ENCODE measurements at places on chromosomes 3 and 15.

DNA sequence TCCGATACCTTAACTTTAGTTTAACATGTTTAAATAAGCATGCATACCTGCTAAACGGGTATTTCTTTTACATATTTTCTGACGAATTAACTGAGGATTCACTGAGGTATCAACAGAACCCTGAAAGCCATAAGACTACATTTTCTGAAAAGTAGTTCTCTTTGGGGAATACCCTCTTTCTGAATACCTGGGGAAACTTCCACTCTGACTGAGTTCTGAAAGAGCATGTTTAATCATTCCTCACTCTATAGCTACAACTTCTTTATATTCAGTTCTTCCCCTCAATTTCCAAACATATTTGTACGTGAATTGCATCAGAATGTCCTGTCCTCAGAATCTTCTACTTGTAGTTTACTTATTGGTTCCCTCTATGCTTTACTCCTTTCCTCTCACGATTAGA, 403.0 kb downstream of the ROBO1 start:
- no peak for DNase-seq
- H3K36me3 ChIP-seq = no peaks in the 10 kb centered on the region
- H3K27ac ChIP-seq = no peak overlapping the region
- no peaks in the 10 kb centered on the region for H3K27me3 ChIP-seq
- H3K4me3 ChIP-seq = no peak overlapping the region
- no peaks in the 10 kb centered on the region for H3K4me1 ChIP-seq

DNA sequence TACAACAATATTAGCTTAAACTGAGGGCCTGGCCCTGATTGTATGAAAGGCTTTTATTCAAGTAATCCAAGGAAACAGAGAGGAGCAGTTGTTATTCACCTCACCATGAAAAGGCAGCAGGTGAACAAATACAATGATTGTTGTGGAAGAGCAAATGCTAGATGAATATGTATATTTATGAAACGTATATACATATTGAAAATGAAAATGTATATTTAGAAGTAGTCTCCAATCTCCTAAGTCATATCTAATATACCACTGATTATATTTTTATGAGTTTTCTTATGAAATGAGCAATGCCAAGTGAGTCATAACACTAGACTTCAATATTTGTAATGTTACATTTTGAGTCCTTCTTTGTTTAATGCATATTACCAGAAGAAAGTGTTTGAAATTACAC, 116.2 kb upstream of the KCNMB2 start:
- no peaks in the 10 kb centered on the region for H3K36me3 ChIP-seq
- peaks cover 5% of the 10 kb centered on the region for H3K4me1 ChIP-seq
- H3K27ac ChIP-seq = no peak overlapping the region
- H3K27me3 ChIP-seq = peaks cover 6% of the 10 kb centered on the region

GRCh38 chr15:33330931-33331330, 20.2 kb downstream of the RYR3 start:
- no peaks in the 10 kb centered on the region for H3K36me3 ChIP-seq
- no peak overlapping the region for H3K27ac ChIP-seq
- no peak for DNase-seq
- H3K4me1 ChIP-seq = no peaks in the 10 kb centered on the region
- H3K4me3 ChIP-seq = no peak overlapping the region

- no peak overlapping the region for H3K27ac ChIP-seq
- DNase-seq = no peak
- H3K4me3 ChIP-seq = no peak overlapping the region
- no peaks in the 10 kb centered on the region for H3K4me1 ChIP-seq
Measured at GRCh38 chr3:79314544-79314943, 453.3 kb downstream of the ROBO1 start.

DNA sequence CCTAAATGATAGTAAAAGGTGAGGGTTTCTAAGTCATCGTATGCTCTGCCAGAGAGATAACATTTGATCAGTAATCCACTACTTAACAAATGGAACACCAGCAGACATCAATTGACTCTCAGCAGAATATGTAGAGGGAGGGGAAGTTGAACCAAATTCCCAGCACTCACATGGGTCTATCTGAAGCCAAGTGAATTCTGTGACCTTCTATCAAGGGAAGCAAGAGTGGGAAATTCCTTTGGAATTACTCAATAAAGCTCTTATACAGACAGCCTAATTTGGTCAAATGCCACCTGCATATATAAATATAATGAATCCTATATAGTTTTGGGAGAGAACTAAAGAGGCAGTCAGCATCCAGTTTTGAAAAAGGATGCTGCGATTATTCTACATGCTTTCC, 15.8 kb upstream of the KCNMB2 start:
- no peak overlapping the region for H3K27ac ChIP-seq
- no peaks in the 10 kb centered on the region for H3K36me3 ChIP-seq
- H3K4me1 ChIP-seq = no peaks in the 10 kb centered on the region

GRCh38 chr3:146970236-146970635, 365.1 kb upstream of the PLSCR5 start:
- H3K4me1 ChIP-seq = no peaks in the 10 kb centered on the region
- H3K27me3 ChIP-seq = no peaks in the 10 kb centered on the region
- no peak for DNase-seq
- no peak overlapping the region for H3K4me3 ChIP-seq
- no peak overlapping the region for H3K27ac ChIP-seq
- H3K36me3 ChIP-seq = no peaks in the 10 kb centered on the region
